GM04503 (cell line): ENCODE measurements at places on chromosomes 2 and 18.
A peak's percentile ranks its signal among the peaks of the same experiment; 100 is the strongest.

GRCh38 chr2:9405636-9406035, 17.7 kb downstream of the ITGB1BP1 start:
- no peak for DNase-seq

DNA sequence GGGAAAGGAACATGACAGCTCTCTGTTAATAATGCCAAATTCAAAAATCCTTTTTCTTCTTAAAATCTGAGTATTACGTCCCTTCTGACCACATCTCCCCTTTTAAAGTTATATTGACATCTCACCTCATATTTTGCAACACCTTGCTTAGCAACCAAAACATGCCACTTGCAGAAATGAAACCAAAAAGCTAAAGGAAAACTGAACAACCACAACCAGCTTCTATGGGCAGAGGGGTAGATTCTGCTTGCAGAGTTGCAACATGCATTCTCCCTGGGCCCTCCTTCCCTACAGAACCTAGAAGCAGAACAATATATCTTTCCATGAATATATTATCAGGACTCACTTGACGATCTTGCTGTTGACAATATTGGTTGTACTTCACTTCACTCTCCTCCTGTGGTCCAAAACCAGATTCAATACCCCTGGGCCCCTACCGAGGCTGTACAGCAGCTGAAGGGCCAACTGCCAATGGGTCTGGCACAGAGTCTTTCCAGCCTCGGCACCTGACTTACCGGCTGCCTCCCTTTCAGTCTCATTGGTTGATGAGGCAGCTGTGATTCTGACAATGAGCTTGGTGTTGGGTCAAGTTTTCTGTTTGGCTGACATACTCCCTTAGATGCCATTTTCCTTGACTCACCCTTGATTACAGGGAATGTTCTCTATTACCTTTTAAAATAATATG, 616.6 kb downstream of the ZEB2 start:
- DNase-seq: no peak

DNA sequence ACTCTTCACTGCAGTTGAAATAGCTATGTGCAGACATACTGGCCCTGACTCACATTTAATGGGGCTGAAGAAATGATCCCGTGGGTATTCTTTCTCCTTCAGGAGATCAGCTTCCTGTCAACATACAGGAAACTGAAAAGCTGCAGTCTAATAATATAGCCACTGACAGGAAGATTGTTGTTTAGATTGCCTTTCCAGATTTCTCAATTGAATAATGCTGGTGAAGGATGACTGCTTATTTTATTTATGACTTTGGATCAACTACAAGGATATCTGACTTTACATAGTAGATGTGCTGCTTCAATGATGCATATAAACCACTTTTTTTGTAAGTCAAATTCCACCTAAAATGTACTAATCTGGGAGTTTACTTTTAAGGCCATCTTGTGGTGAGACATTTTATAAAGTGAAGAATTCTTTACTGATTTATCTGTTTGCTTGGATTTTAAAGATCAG, 93.4 kb upstream of the MAP4K3 start:
- peak; percentile 65 for DNase-seq

- DNase-seq: no peak
These were observed 69.9 kb downstream of the KCNH7 start for GRCh38 chr2:162768656-162769055.

DNA sequence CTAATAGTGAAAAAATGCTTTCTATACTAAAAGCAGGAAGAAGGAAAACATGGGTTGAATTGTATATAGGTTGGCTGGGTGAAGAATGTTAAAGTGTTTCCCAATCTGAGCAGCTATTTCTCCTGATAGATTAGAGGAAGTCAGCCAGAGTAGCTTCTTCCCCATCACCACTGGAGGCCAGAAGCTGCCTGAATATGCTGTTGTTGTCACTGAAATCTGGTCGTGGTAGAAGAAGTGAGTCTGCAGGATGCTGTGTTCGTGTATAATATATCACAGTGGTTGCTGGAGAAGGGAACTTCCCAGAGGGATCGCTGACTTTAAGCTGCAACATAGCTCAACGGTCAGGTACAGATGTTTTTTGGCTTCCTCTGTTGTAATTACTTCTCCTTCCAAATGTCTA, 247.5 kb upstream of the LRATD1 start:
- DNase-seq: peak; percentile 0
